ENCODE measurements at places on chromosomes 12 and 14.

GRCh38 chr14:75268633-75269550 lies 9.7 kb upstream of the FOS start:
- no peak for DNase-seq

- DNase-seq, result no peak
These were observed 29.0 kb downstream of the PAPLN start for GRCh38 chr14:73266317-73266716.

DNA sequence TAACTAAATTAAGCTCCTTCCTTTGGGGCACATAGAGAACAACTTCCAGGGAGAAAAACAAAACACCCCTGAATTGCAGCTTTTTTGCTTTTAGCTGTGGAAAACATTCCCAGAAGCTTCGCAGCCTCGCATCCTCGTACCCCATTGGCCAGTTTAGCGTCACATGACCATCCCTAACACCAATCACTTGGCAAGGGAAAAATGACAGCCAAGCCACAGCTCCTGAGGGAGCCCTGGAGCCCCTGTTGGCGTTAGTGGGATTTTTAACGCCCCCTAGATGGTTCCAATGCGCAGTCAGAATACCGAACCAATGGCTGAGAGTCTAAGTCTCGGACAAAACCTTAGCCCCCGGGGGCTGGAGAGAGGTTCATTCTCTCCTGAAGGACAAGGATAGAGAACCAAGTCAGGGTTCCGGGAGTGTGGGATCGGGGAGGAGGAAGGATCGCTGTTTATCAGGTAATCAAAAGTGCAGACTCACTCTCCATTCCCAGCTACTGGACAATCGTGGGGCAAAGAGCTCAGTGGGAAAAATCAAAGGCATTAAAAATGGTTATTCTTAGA lies 135.6 kb upstream of the HIF1A start:
- DNase-seq, result peak; percentile 85

DNA sequence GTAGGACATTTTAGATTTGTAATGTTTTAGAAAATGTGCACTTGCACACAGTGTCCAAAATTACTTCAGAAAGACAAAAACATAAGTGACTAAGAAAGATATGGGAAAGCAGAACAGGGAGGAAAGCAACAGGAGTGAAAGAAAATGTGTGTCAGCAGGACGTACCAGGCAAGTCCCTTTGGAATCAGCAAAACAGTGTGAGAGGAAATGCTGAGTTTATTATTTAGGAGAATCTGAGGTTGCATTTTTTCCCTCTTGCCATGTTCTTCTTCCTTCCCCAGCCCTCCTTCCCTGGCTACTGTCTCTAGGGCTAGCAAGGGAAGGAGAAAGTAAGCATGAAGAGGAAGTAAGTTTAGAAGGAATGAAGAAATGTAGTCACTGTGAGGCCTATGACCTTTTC lies 67.7 kb upstream of the CD163 start:
- no peak for DNase-seq

DNA sequence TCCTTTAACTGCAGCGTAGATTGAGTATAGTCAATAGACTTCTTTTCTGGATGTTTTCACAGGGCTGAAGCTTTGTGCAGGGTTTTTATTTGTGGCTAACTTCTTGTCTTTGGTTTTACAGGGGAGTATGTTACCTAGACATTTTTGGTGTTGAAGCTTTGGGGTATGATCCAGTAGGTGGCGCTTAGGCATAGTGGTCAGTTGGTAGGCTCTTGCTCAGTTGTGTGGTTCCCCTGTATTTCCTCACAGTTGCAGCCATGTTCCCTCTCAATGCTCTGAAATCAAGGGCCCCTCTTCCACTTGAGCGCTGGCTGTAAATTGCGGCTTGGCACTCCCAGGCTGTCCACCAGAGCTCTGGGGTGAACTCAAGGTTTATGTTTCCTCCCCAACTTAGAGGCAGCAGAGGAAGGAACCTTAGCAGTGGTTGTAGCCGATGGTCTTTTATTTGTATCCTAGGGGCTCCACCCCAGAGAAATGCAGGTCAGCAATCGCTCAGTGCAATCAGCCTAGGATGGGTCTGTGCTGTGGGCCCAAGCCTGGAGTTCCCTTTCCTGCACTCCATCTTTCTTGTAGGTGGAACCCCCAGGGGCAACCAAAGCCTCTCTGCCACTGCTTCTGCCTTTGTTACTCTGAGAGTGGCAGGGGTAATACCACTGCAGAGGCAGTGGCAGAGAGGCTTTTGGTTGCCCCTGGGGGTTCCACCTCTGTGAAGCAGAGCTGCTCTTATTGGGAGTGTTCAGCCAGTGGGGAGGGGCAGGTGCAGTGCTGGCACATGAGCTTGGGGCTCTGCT lies 55.1 kb downstream of the CMAS start:
- DNase-seq, result peak; percentile 50

DNA sequence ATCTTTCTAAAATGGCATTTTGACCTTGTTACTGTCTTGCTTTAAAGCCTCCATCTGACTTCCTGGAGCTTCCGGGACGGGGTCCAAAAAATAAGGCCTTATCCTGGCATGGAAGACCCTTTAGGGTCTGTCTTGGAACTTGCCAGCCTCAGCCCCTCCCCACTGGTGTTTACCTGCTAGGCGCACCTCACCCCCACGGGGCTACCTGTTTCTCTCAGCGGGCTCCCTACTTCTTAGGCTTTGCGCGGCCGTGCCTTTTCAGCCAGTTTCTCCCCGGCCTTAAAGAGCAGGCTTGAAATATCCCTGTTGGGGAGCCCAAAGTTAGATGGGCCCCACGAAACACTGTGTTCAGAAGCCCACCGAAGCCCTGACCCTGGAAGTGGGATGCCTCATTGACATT lies 5.1 kb downstream of the RTL1 start:
- no peak for DNase-seq

GRCh38 chr14:97866195-97866594 lies 1069.0 kb downstream of the VRK1 start:
- DNase-seq, result no peak

DNA sequence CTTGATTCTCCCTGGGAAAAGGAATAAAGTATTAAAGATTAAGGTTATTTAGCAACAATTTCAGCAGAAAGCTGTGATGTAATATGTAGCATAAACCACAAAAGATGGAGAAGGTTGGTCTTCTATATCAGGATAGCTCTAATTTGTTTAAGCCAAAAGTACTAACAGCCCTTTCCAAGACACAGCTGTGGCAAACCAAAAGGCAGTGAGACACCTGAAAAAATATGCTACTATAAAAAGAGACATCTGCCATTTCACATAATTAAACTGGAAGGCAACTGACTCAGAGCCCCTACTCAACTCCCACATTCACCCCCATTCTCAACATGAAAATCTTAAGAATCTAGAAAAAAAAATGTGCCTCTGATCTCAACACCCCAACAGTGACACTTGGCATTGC lies 390.2 kb upstream of the PRICKLE1 start:
- DNase-seq, result no peak

DNA sequence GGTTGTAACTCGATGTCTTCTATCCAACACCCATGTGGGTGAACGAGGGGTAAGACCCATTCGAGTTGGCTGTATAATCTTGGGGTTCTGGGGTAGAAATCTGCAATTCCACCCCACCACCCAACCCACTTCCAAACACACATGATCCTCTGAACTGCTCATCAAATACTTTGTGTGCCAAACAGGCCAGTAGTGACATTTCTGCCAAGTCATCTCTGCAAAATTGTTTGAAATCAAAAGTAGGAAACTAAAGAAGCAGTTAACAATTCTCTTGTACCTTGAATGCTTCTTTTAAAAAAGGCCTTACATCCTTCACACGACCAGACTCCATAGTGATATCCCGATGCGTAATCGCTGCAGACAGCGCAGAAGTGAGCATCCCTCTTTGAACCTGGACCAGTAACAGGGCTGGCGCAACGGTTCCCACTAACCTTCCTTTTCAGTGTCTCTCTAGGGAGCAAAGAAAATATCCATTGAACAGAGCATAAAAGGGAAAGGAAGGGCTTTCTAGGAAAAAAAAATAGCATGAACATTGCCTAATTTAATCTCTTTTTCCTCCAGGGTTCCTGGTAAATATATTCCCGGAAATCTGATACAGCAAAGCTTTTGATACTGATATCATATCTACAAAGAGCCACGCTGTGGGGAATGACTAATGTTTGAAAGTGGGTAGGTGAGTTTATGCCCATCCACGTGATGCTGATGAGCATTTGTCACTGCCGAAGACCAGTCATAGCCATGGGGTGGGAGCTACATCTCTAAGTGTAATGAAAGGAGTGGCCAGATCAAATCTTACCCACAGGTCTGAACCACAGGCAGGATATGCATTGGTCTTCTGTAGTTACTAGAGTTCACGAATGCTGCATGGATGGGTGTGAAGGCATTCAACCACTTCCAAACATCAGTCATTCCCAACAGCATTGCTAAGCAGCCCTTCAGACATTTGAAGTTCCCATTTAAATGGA lies 14.2 kb downstream of the ESR2 start:
- DNase-seq, result peak; percentile 25

DNA sequence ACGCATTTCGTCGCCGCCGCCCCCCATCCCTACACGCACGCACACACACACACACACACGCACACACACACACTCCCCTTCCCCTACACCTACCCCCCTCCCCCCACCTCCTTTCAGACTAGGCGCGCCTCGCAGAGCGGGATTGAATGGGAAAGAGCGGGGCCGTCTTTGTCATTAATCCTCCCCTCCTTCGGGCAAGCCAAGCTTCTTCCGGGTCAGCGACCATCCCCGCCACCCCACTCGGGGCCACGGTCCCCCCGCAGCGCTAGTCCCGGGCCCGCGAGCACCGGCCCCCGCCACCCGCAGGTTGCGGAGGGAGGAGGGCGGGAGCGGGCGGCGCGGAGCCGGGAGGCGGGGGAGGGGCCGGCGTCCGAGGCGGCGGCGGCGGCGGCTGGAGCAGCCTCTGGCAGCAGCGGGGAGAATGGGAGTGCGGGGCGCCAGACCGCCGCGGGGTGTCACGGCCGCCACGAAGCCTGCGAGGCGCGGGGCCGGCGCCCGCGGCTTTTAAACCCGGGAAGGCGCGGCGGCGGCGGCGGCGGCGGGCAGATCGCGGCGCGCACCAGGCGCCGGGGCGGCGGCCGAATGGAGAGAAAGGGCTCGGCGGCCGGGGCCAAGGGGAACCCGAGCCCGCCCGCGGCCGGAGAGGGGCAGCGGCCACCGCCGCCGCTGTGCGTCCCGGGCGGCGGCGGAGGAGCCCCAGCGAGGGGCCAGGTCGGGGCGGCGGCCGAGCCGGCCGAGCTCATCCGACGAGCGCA lies at the start of gene TTC9:
Gene TTC9, plus strand, starts transcription at position 369 of the 755 bp plus-strand sequence. Its CDS starts 214 bp downstream, at position 583.
- peak; percentile 49 for DNase-seq

DNA sequence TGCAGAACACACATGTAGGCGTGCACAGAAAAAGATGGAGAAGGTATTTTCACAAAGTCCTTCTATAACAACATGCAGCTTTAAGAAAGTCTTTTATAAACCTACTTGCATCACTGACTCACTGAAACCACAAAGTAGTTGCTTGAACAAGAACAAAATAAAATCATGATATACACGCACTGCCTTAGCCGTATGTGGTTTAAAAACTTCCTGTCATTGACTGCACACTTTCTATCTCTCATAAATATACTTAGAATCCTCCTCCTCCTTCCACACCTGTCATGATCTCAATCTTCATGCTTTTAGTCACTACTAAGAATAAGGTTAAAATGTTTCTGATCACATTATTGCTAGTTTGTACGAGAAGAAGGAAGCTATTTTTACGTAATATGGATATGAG lies 31.8 kb upstream of the RAD51AP1 start:
- no peak for DNase-seq

DNA sequence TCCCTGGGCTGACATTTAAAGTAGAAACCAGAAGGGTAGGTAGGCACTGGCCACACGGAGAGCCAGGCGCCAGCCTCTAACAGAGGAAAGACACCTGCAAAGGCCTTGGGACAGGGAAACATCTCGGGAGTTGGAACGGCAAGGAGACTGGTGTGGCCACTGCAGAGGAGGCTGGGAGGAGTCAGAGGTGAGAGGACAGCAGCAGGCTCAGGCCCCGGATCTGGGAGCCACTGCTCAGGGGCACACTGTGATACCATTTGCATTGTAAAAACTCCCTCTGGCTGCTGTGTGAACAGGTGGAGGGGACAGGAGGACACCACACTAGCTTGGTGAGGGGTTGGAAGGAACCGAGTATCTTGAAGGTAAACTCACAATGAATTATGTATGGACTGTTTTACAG lies 2.7 kb downstream of the ANHX start:
- no peak for DNase-seq

- DNase-seq, result no peak
These were observed 8.4 kb downstream of the RNU4-2 start for GRCh38 chr12:120283318-120283717.

GRCh38 chr14:51070726-51071125 lies 24.2 kb downstream of the TRIM9 start:
- DNase-seq, result no peak

- DNase-seq, result peak; percentile 86
These were observed 15.6 kb downstream of the BAG5 start for GRCh38 chr14:103546652-103547454.

DNA sequence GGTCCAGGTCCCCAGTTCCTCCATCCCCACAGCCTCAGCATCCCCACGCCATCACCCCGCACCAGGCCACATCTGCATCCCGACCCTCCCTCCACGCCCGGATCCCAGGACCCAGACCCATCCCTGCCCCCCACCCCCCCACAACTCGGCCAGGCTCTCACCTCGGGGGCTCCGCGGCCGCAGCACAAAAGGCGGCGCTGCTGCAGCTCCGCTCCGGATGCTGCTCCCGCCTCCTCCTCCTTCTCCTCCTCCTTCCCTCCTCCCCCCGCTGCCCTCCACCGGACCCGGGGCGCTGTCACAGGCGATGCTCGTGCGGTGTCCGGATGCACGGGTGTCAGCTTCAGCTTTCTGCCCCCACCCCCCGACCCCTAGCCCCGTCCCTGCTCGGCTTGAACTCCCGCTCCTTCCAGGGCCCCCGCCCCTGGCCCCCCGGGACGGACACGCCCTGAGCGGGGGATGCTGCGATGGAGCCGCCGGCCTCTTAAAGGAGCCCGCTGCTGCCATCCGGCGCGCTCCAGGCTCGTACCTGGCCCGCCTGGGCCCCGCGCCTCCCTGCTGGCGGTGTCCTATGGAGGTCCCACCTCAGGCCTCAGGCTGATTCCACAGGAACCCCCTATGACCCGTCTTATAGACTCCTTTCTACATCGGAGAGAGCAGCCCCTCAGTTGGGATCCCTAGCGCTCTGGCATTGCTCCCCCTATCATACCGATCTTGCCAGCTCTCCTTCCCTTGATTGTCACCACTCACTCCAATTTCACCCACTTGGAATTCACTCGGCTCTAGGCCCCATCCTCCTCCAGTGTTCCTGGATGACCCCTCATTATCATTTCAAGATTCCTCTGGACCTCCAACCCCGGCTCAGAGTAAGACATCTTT lies at the start of gene MAP3K12:
Gene MAP3K12, minus strand, starts transcription at position 193 of the 876 bp plus-strand sequence. CDS start 12,067 bp downstream, outside the sequence.
- peak; percentile 32 for DNase-seq

DNA sequence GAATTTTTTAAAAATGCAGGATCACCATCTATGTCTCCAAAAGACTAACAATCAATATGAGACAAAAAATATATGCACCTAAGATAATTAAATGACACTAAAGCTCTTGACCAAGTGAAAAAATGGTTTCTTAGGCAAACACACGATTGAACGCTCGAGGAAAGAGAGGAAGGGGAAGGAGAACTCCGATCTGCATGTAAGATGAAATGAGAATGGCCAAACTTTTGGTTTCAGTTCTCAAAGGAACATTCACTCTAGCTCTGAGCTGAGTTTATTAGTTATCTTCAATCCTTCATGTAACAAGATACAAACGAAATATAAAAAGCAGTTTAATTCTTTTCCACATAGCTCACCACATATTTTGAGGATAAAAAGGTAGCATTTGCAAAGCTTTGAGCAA lies 2.8 kb downstream of the DYRK4 start:
- no peak for DNase-seq
